ENCODE measurements at places on chromosomes 4 and X.

GRCh38 chr4:7716010-7716721 lies 223.5 kb downstream of the AFAP1 start:
- no peak for DNase-seq

DNA sequence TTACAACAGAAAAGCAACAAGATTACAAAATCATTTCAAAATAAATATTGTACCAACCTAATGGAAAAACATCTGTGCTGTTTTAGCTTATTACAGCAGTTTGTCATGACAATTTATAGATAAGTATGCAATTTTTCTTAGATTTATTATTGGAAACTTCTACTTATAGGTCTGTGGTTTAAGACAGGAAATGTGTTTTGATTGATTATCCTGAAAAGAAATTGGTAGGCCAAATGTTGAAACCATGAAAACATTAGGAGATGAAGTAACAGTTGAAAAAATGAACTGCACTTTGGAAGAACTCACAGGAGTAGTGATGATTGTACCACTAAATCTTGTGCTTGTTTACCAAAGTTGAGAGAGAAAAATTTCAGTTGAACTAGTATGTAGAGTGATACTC lies 162.2 kb upstream of the GIMD1 start:
- DNase-seq: no peak

DNA sequence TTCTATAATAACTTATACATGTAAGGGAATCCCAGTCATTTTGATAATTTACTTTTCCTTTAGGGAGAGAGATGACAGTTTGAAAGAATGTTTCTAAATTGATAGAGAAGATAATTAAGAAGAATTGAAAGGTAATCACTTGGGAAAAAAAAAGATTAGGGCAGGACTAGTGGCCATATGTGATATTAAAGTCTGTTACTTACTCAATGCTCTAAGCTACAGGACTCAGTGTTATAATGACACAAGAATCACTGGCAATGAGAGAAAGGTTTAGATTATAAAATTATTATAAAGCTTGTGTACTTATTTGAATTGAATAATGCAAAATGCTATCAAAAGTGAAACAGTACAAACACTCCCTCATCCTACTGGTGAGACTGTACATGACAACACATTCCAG lies 265.3 kb downstream of the BANK1 start:
- no peak for DNase-seq

GRCh38 chr4:92236877-92237276 lies 66.9 kb upstream of the GRID2 start:
- DNase-seq: no peak

GRCh38 chr4:14184265-14184664 lies 556.7 kb upstream of the BOD1L1 start:
- DNase-seq: no peak

DNA sequence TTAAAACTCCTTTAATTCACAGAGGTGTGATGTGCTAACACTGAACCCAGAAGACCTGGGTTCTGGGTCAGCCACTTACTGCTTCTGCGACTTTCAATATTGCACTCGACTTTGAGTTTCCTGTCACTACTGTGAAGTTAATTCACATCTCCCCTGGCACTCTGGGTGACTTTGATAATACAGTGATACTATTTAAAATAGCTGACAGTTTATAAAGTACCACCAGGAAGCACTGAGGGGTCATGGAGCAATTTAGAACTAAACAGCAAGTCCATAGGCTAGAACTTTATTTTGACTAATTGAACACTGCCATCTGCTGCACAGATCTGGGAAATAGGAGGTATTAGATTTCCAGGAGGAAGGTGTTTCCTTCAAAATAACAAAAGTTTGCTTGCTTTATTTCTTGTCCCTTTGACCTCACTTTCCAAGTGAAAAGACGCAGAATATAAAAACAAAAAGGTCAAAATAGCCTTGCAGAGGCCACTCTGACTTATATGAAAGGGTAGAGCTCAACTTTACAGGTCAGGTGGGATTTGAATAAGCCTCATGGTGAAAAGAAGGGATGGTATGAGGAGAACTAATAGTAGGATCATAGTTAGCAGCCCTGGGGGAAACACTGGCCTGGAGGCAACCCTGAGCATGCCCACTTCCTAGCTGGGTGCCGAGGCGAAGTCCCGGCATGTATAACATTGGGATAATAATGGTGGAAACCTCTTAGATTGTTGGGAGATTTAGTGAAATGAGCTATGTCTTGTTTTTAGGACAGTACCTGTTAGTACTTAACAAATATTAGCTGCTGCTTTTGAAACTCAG lies 53.4 kb downstream of the ZNF518B start:
- DNase-seq: peak; percentile 1

GRCh38 chrX:2423282-2423681 lies 77.5 kb downstream of the DHRSX start:
- no peak for DNase-seq

GRCh38 chr4:70654605-70655011 lies 11.7 kb downstream of the JCHAIN start:
- no peak for DNase-seq

GRCh38 chr4:149884529-149885181 lies 69.0 kb upstream of the IQCM start:
- DNase-seq: no peak

- no peak for DNase-seq
Observed at GRCh38 chrX:136064661-136065043, 79.4 kb downstream of the SLC9A6 start.

- no peak for DNase-seq
Observed at GRCh38 chr4:172232966-172233365, 419.8 kb downstream of the GALNTL6 start.

GRCh38 chr4:182918044-182918607 lies 940 bp upstream of the DCTD start:
- DNase-seq: no peak

DNA sequence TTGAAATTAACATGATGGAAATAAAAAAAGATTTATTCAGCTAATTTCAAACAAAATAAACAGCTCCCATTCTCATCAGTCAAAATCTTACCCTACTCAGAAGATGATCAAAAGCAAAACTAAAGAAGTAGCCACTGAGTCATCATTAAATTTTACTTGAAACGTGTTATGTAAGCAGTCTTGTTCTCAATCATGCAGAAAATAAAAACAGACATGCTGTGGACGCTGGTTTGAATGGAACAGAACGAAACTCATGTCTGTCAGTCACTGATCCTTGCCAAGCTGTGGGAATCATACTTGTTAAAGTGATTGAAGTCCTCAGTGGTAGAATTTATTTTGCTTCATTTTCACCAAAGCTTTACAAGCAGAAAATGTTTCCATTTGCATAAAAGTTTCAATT lies 77.2 kb upstream of the TLR3 start:
- no peak for DNase-seq

DNA sequence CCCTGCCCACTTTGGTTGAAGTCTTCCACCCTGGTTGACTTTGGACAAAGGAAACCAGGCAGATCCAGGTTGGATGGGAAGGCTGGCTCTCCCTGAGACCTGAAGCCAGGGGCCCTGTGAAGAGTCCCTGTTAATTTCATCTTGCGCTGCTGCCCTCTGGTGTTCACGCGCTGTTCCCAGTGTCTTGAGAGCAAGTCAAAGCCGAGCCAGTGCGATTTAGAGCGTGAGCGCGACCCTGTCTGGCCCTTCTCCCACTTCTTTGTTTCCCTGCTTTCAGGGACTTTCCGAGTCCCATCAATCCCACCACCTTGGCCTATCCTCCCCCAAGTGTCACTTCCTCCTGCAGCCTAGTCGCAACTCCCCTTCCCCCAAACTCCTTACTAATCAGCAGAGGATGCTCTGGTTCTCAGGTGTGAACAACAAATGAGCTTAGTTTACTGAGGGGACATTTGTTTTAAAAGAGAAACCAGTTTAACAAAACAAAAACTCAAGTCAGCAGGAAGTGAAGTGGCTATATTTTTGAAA lies 25.8 kb upstream of the CHRNA9 start:
- DNase-seq: peak; percentile 94

DNA sequence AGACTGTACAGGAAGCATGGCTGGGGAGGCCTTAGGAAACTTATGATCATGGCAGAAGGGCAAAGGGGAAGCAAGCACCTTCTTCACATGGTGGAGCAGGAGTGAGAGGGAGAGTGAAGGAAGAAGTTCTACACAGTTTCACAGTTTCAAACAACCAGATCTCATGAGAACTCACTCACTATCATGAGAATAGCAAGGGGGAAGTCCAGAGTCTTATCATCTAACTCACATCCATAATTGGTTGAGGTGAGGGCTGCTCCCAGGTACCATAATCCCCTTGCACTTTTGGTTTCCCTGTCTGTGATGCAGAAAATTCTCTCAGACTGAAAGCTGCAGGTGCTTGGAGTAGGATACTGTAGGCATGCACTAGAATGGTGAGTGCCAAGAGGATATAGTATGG lies 233.8 kb upstream of the CPEB2 start:
- no peak for DNase-seq

DNA sequence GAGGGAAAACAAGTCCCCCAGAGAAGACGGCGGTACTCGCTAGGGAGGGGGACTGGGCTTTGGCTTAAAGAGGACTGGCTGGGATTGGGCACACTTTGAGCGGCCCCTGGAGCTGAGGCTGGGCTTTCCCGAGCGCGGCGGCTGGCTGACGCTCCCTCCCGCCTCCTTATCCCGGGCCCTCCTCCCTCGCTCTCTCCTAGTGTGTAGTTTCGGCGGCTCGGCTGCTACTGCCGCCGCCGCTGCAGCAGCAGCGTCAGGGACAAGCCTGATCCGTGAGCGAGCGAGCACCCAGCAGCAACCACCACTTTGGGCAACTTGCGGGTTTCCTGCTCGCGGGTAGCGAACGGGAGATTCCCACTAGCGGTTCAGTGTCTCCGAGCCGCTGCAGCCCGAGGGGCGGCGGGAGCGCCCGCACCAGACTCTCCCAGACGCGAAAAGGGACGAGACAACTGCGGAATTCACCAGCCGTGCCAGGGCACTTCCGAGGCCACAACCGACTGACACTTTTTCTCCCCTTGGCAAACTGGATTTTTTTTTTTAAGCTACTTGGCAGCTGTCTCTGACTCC lies 632 bp upstream of the PCDH7 start:
- no peak for DNase-seq

Data from stimulated activated CD4-positive, alpha-beta T cell treated with anti-CD3 and anti-CD28 coated beads, Interleukin-2, amount 100 ng/mL, for 48 hours (primary cell).